ENCODE measurements at places on chromosomes 3 and 15.

- no peak for DNase-seq
These were observed 58.1 kb upstream of the LCTL start for GRCh38 chr15:66623801-66624453.

DNA sequence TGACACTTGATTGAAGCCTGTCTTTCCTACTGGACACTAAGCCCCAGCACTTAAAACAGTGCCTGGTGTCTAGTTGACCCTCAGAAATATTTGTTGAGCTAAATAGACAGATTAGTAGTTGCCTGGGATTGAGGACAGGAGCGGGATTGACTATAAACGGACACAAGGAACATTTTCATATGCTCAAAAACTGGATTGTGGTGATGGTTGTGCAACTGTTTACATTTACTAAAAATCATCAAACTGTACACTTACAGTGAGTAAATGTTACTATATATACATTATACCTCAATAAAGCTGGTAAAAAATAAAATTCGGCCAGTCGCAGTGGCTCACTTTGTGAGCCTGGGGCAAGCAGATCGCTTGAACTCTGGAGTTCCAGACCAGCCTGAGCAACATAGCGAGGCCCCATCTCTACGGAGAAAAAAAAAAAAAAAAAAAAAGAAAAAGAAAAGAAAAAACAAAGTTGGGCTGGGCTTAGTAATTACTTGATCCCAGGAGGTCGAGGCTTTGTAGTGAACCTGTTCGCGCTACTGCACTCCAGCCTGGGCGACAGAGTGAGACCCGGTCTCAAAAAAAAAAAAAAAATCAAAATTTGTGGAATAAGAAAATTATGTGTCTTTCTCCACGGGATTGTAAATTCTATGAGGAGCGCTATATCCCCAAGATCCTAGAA, 632 bp upstream of the IDH3A start:
- DNase-seq = no peak

GRCh38 chr15:43025150-43025549, 80.7 kb downstream of the UBR1 start:
- no peak for DNase-seq

- no peak for DNase-seq
These were observed 1.9 kb upstream of the MEX3B start for GRCh38 chr15:82047453-82048400.

GRCh38 chr3:154791611-154792010, 288.5 kb upstream of the MME start:
- no peak for DNase-seq

- DNase-seq = no peak
These were observed 4.7 kb downstream of the LRRC15 start for GRCh38 chr3:194364652-194365434.

DNA sequence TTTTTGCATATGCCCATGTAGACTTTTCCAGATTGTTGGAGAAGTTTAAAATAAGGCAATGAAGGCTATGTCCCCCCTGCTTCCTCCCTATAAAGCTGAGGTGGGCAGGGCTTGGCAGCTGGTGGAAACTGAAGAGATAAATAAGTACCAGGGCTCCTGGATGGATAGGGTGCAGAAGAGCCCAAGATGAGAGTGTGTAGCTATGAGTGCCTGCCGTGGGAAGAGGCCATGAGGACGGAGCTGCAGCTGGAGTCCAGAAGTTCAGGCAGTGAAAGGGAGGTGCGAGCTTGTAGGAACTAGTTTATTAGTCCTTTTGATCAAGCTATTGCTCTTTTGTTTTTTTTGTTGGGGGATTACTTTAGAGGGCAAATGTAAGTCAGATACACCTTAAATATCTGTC, 52.4 kb downstream of the PHLDB2 start:
- DNase-seq = no peak

DNA sequence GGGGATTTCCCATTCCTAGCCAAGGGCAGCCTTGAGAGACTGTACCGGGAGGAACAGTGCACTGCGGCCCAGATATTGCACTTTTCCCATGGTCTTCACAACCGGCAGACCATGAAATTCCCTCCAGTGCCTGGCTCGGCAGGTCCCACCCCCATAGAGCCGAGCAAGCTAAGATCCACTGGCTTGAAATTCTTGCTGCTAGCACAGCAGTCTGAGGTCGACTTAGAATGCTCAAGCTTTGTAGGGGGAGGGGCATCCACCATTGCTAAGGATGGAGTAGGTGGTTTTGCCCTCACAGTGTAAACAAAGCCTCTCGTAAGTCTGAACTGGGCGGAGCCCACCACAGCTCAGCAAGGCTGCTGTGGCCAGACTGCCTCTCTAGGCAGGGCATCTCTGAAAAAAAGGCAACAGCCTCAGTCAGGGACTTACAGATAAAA, 156.3 kb downstream of the FRMD5 start:
- DNase-seq = no peak

- no peak for DNase-seq
These were observed 31.6 kb downstream of the RFX7 start for GRCh38 chr15:56211960-56212550.

DNA sequence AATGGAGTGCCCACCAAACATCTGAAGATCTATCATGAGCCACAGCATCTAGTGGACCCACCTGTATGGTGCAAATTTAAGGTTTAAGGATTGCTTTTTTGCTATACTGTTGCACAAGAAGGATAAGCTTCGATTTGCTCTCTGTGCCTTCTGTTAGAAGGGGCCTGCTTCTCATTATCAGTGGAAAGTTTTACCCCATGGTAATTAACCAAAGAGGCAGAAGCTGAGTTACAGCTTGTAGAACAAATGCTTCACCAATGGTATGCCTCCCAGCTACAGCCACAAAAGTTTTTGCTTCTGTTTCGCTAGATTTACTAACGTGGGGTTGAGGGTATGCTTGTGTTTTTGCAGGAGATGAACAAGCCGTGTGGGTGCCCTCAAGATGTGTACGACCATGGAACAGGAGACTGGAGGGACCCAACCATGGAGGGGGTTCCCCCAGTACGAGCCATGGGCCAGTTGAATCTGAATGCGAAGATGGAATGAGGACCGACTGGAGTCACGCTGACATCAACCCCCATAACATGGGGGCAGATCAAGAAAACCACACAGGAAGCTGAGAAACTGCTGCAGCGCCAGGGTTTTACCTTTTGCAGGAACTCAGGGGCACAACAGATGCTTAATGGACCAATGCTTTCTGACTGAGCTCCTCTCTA, 43.5 kb downstream of the ACAD9 start:
- DNase-seq = peak; percentile 46

- DNase-seq = no peak
These were observed 178.8 kb upstream of the EIF1B start for GRCh38 chr3:40130721-40131120.

- DNase-seq = no peak
These were observed 498.1 kb downstream of the MAGI1 start for GRCh38 chr3:65540666-65541065.

- no peak for DNase-seq
These were observed 552.3 kb downstream of the NAALADL2 start for GRCh38 chr3:175411405-175411804.

DNA sequence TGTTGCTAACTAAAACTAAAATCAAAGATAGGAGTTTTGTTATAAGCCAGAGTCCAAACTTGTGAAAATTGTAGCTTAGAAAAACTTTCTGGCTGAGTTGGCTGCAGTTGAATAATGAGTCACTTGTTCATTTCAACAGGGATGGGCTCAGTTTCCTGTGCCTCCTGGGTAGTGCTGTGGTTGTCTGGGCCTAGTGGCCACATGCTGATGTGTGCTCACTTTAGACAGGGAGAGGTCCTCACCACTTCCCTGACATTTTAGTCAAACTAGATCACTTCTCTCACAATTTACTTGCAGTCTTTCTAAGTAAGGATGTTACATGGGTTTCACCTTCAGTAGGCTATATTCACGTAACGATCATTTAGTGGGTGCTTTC, 6.3 kb upstream of the UBE2Q2 start:
- DNase-seq = peak; percentile 11

- no peak for DNase-seq
These were observed 772.3 kb downstream of the SI start for GRCh38 chr3:164306042-164306441.

DNA sequence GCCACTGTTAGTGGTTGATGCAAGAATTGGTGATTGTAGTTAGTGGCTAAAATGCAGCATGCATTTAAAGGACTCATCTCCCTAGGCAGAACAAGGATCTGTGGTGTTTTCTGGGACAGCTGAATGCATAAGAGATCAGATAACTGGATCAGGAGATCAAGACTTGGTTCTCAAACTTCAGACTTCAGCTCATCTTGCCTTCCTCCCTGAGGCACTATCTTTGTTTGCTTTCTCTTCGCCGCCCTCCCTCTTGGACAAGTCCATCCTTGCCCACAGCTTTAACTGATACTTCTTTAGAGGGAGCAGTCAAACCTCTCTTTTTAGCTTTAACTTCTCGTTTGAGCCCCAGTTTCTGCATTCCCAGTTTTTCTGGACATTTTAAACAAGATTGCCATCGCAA, 195.4 kb upstream of the TPRG1 start:
- no peak for DNase-seq

DNA sequence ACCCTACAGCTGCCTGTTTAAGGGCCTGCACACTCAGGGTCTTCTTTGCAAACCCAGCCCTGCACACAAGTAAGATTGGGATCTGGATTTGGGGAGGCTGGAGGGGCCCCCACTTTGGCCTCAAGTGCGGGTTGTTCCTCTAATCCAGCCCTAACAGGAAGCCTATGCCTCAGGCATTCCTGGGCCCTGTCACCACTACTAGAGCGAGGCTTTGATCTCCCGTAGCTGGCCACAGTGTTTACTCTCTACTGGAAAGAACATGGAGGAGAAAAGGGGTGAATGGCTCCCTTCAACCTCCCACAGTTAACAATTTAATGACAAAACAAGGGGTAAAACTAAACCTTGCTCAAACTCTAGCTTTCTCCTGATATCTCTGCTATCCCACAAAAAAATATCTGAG, 48.4 kb downstream of the DZIP1L start:
- DNase-seq = no peak

GRCh38 chr15:31214158-31214863, 112.3 kb upstream of the KLF13 start:
- DNase-seq = no peak

DNA sequence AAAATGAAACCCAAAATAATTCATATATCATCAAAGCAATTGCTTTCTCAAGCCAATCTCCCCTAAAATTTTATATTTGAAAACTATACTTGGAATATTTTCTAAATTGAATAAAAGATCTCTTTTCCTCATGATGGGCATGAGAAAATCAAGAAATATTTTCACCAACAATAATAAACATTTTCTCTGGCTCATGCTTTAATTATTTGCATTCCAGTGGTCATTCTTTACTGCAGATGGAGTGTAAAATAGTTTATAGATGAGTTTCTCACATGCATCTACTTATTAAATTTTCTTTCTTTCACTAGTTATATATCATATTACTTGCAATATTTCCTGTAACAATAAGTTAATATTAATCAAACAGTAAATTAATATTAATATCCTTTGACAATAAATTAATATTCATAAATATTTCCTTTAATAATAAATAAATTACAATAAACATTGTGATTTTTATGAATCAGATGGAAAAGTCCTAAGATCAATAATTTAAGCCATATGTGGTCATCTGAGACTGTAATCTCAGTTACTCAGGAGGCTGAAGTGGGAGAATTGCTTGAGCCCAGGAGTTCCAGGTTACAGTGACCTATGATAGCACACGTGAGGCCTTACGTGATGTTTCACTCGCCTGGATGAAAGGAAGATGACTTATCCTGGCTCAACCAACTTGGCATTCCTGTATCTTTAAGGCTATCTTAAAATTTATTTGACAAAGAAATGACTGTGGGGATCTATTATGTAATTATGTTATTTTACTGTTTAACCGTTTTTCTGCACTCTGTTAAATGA, 958.8 kb downstream of the ZPLD1 start:
- no peak for DNase-seq

DNA sequence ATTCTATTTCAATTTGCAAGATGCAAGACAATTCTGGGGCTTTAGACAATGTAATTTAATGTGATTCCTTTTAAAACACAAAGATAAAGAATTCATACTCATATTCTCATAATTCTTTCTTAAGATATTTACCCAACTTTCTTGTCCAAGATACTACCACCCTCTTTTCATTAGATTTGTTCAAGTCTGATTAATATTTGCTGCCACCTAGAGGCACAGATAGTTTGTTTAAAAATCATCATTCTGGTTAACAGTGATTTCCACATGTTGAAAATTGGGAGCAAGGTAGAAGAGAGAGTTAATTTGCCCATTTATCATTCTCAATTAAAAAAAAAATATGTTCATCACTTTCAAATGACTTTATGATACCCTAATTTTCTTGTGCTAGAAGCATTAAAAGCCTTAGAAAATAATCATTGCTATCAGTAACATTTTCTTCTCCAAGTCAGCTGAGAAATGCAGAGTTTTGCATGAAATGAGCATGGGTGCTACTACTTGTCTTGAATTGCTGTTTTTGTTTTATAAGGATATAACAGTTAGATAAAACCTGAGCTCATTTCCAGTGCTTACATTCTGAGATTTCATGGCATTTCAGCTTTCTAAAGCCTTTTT, 11.6 kb downstream of the TAMM41 start:
- no peak for DNase-seq

- DNase-seq = no peak
These were observed 169.6 kb downstream of the CFAP20DC start for GRCh38 chr3:58880182-58880581.

DNA sequence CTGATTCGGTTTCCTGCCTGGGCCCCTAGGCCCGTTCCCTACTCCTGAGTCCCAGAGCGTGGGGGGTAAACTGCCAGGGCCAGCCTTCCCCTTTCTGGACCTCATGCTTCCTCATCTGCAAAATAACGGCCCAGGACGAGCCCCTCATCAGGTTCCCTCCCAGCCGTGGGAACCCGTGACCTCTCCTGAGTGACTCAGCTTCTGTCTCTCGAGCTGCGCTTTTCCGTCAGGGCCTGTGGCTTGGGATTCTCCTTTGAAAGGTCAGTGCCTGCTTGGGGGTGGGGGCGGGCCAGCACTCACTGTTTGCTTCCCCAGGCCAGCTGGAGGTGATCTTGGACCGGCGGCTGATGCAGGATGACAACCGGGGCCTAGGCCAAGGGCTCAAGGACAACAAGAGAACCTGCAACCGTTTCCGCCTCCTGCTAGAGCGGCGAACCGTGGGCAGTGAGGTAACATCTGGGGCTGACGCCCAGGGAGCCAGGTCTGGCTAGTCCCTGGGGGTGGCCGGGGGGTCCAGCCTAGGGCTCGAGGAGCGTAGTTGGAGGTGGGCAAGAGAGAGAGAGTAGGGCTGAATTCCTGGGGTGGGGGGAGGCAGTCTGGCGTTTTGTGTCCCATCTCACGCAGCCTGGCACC, 12.8 kb downstream of the MAN2A2 start:
- no peak for DNase-seq

GRCh38 chr3:147812186-147812911, 403.2 kb downstream of the ZIC1 start:
- no peak for DNase-seq

GRCh38 chr3:72579191-72579580, 269.1 kb downstream of the SHQ1 start:
- no peak for DNase-seq

DNA sequence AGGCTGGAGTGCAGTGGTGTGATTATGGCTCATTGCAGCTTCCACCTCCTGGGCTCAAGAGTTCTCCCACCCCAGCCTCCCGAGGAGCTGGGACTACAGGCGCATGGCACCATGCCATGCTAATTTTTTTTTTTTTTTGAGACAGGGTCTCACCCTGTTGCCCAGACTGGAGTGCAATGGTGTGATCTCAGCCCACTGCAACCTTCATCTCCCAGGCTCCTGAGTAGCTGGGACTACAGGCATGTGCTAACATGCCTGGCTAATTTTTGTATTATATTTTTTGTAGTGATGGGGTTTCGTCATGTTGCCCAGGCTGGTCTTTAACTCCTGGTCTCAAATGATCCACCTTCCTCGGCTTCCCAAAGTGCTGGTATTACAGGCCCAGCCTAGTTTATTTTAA, 4.0 kb downstream of the TEX9 start:
- DNase-seq = no peak

All from activated T-cell treated with anti-CD3 and anti-CD28 coated beads for 4 hours (primary cell).